ENCODE measurements at places on chromosomes 11 and 22. TPM values are rescaled to one million over a fixed set of nuclear protein-coding genes. Genes with fewer than 3 reads are reported as not detected.
A peak's percentile ranks its signal among the peaks of the same experiment; 100 is the strongest.

CCND1 gene
- total RNA-seq = 7.7 TPM

DNA sequence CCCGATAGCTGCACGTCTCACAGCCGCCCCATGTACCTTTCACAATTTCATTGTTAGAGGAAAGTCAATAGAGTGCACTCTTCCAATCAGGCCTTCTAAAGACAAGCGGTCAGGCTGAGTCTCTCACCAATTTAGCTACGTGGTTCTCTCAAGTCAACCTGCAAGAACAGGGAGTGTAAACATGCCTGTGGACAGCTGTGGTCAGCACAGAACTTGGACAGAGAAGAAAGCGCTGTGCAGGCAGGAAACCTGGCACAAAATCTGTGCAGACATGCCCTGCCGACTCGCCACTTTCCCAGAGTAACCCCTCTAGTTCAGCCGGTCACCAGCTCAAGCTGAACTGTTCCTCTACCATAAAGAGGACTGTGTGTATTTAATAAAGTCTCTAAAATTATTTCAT is 39.5 kb downstream of the CHKA start:
- DNase-seq = no peak

DNA sequence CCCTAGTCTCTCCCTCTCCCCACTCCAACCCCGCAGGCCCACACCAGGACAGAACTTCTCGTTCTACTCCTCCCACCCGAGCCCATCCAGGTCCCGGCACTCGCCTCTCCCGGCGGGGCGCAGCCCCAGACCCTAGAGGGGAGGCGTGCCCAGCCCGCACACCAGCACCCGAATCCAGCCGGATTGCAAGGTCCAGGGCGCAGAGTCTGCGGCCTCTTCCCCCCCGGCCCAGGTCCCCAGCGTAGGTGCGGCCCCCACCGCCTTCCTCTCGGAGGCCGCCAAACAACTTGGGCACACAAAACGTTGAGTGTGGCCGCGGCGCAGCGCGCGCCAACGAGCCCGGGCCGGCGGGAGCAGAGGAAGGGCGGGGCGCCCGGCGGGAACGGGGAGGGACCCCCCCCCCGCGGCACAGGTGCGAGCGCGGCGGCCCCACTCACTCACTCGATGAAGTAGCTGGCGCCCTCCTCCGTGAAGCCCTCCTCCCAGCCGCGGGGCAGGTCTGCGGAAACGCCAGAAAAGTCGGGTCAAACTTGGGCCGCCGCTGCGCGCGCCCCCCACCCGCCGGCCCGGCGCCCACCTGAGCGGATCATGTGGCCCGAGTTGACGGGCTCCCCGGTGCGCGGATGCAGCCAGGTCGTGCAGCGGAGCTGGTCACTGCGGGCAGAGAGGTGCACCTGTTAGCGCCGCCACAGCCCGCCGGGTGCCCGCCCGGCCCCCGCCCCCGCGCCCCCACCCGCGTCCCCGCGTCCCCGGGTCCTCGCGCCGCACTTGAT is 480 bp downstream of the PLEKHA7 start:
- peak; percentile 46 for DNase-seq

DNA sequence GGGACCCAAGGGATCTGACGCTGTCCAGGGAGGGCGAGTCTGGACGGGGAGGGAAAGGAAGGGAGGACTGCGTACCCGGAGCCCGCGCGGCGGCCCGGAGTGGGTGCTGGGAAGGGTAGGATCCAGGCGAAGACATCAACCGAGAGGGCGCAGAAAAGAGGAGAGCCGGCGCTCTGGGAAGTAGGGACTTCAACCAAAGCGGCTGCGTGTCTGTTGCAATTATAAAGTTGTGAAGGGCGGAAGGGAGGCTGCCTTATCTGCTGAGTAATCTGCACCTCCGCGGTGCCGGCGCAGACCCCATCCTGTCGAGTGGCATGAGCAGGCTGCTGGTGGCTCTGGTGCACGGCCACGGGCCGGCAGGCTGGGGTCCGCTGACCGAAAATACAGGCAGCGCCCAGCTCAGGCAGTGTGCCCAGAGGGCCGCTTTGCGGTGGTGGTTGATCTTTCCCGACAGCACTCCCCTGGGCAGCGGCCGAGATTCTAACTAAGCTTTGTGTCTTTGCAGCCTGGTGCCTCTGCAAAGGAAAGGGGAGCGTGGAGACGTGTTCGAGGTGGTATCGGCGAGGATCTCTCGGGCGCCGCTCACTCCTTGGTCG is 978 bp downstream of the C11orf87 start:
- DNase-seq = no peak

DNA sequence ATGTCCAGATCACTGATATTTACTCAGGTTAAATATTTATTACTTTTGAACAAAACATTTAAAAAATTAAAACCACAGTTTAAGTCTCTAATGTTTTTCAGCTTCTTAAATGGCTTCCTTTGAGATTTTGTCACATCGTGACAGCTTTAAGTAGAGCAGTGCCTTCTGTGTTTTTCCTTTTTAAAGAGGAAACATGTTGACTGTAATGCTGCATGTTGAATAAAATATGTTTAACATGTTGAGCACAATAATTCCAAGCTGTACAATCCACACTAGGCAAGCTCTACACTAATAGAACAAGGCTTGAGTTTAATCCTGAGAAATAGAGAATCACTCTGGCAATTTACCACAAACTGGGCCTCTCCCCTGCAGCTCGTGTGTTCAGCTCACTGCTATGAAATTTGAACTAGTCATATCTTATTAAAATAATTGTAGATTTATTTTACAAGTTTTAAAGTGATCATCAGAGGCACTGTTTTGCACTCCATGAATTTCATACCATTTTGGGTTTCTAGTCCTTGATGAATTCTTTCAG is 368.3 kb downstream of the SOX6 start:
- no peak for DNase-seq

GRCh38 chr11:26830757-26831156 is 108.9 kb upstream of the SLC5A12 start:
- DNase-seq = no peak

- no peak for DNase-seq
Observed at GRCh38 chr22:48749555-48750227, 1078.0 kb downstream of the BRD1 start.

All from B cell (primary cell).